ENCODE measurements at places on chromosomes 7 and 10.

GRCh38 chr10:102778781-102779180 lies 35.0 kb downstream of the WBP1L start:
- DNase-seq = no peak

- DNase-seq = no peak
Observed at GRCh38 chr10:50605269-50605950, 18.3 kb downstream of the SGMS1 start.

DNA sequence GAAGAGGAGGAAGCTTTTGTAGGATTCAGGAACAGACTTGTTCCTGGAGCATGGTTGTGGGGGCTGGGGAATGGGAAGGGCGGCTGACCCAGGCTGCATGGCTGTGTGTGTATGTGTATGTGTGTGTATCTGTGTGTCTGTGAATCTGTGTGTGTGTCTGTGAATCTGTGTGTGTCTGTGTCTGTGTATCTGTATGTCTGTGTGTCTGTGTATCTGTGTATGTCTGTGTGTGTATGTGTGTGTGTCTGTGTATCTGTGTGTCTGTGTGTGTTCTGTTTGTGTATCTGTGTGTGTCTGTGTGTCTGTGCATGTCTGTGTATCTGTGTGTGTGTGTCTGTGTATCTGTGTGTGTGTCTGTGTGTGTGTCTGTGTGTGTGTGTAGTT lies 6.6 kb upstream of the STX1A start:
- no peak for DNase-seq

DNA sequence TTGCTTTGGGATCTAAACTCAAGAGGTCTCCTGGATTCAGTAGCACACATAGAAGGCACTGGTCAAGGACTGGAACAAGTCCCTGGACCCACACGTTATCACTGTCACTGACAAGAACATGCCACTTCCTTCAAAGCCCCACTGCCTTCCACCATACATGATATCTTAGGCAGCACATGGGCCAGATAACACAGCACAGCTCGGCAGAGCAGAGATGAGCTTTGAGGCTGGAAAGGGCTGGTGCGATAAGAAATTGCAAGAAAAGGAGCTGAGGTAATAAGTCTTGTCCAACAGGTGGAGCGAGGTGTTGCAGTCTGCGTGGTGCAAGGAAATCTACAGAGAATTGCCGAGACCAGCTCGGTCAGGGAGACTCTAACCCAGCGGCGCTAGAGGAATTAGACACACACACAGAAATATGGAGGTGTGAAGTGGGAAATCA lies 139.8 kb upstream of the CDK13 start:
- no peak for DNase-seq

GRCh38 chr10:12791728-12792127 lies 209.8 kb downstream of the CCDC3 start:
- no peak for DNase-seq

DNA sequence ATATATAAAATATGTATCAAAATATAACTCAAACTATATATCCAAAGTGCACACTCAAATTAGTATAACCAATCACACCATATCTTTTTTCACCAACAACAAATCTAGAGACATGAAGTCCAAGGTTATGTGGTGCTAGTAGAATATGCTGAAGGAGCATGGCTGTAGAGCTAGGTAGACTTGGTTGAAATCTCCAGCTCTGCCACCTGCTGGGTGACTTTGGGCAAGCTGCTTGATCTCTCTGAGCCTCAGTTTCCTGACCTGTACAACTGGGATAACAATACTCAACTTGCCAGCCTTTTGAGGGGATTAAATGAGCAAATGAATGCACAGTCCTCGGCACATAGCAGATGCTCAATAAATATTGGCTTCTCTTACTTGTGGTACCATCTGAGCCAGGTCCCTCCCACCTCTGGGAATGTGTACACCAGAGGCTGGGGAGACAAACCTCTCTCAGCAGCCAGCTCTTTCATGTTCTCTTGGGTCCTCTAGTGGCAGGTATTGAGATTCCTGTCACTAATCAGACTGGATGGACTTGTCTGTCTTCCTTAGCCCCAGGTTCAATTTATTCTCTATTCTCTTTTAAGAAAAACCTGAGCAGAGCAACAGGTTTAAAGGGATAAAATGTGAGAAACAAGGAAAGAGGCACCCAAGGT lies 94.3 kb upstream of the PDE1C start:
- peak; percentile 5 for DNase-seq

- DNase-seq = no peak
Observed at GRCh38 chr10:82811621-82812020, 936.6 kb downstream of the NRG3 start.

GRCh38 chr10:65765006-65765541 lies 1160.8 kb upstream of the LRRTM3 start:
- DNase-seq = no peak

DNA sequence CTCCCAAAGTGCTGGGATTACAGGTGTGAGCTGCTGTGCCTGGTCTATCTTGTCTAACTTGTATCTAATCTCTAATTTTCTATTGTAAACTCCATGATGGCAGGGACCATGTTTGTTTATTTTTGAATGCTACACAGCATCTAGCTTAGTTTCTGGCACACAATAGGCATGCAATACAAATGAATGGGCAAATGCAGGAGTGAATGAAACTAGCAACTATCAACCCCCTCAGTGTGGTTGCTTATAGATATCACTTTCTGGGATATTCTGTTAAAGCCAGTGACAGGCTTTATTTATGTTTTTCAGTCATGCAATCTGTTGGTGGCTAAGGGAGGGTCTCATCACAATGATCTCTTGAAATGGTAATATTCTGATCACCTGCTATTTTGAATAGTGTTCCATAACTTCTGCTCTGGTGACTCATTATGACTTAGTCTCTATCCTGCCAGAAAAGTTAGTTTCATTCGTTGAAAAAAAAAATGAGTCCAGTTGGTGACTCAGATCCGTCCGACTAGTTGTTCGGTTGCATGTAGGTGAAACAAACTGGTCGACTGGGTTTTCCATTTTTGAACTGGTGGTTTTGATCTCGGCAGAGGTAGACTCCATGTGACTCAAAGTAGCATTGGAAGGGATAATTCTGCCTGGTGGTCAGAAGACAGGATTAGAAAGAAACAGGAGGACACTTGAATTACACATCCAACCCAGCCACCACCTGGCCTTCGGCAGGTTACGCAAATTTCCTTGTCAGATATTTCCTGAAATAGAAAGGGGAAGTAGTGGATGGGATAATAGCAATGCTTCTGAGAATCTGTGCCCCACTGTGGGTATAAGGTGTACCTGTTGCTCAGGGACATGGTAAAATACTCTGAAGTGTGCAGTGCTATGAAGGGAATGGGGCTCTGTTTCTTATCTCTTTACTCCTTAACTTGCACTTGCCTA lies 76.8 kb downstream of the GATA3 start:
- DNase-seq = no peak

DNA sequence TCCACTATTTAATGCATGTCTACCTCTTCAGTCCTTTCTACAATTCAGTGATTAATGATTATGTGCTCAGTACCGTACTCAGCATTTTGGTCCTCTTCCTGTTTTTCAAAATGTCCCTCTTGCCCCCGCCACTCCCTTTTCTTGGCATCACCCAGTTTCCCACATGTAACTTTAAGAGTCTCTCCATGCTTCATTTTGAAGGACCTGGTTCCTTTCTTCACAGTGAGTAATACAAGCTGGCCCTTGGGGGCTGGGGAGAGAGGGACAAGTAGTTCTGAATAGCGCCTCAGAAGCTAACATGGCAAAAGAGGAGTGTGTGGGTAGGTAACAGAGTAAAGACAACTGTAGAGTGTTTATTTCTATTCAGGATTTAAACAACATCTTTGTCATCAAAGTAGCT lies 34.6 kb upstream of the SLIT1 start:
- DNase-seq = no peak

Measured in NCI-H748 treated with DMSO at 0.1 percent for 48 hours (cell line).